WERI-Rb-1 (cell line): ENCODE measurements at places on chromosomes 2 and 18.

GRCh38 chr2:145018502-145018901, 498.6 kb upstream of the ZEB2 start:
- no peak for DNase-seq

DNA sequence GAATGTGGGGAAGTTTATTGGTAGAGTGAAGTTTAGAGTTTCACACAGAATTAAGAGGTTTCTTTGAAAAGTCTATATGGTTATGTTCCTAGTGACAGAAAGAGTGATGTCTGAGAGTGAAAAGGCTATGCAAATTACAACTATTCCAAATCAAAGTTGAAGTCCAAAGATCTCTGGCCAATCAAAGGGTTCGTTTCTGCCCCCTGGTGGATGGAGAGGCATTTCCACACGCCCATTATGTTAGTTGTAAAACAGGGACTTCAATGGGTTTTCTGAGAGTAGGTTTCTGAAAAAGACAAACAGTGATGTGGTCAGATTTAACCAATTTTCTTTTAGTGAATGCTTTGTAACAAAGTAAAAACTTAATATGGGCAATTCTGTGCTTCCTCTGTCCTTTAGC, 441.5 kb upstream of the POU3F3 start:
- no peak for DNase-seq

GRCh38 chr2:19739256-19739655, 162.5 kb downstream of the TTC32 start:
- DNase-seq: no peak

DNA sequence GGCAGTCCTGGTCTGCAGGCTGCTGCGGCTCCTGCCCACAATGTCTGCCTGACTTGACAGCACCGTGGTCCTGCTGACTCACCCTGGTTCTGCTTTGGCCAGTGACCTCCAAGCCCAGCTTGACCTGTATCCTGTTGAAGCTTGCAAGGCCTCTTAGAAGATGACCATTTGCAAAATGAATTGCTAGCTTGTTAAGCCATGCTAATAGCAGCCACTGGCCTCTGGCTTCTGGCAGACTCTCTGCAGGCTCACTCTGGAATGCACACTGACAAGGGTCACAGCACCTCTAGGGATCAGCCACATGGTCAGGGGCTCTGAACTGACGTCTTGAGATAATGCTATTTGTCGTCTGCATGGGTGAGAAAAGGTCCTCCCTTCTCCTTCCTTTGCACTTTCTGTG, 25.9 kb downstream of the CNGA3 start:
- no peak for DNase-seq

DNA sequence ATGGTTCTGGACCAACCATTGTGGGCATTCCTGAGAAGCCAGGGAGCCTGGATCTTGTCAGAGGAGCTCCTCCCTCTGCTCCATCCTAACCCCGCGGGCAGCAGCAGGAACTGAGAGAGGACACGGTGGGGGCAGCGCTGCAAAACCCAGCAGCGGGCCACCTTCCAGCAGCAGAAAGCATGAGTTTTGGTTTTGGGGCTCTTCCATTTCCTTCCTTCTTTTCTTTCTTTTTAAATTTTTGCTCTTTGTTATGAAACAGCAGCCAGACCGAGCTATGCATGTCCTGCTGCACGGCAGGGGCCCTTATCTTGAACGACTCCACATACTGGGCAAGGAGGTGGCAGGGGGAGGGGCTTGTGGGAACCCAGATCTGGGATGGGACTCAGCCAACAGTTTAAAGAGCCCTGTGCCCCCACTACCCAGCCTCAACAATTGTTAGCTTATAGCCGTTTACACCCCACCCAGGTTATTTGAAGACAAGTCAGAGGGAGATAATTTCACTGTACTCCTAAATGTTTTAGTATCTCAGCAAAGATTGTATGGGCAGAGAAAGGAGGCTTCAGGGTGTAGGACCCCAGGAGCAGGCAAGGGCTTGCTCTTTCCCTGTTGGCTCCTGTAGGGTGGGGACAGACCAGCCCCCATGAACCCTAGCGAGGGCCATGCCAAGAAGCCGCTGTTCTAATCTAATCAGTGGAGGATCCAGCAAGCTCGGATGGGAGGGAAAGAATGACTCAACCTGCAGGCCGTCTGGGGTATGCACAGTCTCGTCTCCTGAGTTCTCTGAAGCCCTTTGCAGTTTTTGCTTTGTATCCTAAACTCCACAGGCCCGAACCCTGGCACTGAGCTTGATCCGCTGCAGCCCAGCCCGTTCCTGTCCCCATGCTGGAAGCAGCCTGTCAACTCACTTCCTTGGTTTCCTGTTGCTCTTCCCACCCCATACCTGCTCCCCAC, 75.3 kb downstream of the LRRFIP1 start:
- DNase-seq: no peak

DNA sequence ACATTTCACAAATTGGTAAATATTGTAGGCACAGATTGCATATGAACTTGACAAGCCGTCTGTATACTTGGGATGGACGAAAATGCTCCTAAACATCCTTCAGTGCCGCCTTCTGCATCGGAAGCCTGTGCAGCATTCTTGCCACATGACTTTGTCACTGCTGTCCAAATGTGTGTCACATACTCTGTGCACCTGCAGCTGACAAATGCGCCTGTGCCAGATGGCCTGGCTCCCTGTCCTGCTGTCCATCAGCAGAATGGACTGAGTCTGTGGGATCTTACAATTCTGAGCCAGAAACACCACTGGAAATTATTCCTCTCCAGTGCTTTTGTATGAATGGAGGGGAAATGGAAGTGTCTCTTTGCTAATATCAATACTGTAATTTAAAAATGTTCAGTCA, 89.9 kb downstream of the DCDC2C start:
- no peak for DNase-seq

- DNase-seq: no peak
These were observed 249.9 kb upstream of the SP5 start for GRCh38 chr2:170465241-170465640.

- no peak for DNase-seq
These were observed 447.5 kb upstream of the SLC14A2 start for GRCh38 chr18:45167631-45168280.

DNA sequence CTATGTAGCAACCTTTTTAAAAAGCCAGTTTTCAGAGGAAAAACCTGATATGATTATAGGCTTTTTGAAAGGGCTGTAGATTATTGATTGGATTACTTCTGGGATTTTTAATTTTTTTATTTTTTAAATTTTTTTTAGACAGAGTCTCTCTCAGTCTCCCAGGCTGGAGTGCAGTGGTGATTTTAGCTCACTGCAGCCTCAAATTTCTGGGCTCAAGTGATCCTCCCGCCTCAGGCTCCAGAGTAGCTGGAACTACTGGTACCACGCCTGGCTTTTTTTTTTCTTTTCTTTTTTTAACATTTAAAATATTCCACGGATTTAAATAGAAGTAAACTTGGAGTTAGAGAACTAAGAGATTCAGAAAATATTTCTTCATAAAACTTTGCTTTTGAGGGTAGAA, 1.2 kb downstream of the MRPL19 start:
- DNase-seq: no peak

DNA sequence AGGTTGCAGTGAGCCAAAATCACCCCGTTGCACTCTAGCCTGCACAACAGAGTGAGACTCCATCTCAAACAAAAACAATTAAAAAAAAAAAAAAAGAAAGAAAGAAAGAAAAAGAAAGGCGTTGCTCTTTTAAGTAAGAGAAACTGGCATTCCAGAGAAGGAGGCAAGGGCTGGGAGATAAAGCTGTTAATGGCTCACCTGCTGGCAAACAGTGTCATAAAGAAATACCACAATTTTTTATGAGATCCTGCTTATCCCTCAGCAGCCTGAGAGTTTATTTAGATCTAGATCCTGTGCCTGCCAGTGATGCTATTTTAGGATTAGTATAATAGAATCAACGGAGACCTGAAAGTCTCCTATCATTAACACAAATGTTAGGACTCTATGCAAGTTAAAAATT, 16.3 kb downstream of the SLC19A3 start:
- DNase-seq: no peak

DNA sequence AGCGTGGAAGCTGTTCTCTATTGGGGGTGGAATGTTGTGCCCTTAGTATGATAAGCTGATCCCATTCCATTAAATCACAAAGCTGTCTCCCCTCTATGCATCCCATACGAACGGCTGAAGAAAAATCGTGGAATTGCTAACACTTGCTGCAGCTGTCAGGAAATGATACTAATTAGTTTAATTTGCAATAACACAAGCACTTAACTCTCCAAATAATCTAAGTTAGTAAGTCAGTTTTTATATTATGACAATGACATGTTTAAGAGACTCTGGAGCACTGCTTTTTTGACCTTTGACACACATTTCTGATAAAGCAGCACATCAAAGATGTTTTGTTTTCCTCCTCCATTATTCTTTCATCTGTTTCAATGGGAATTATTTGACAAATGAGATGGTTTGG, 123.7 kb upstream of the SATB2 start:
- no peak for DNase-seq

DNA sequence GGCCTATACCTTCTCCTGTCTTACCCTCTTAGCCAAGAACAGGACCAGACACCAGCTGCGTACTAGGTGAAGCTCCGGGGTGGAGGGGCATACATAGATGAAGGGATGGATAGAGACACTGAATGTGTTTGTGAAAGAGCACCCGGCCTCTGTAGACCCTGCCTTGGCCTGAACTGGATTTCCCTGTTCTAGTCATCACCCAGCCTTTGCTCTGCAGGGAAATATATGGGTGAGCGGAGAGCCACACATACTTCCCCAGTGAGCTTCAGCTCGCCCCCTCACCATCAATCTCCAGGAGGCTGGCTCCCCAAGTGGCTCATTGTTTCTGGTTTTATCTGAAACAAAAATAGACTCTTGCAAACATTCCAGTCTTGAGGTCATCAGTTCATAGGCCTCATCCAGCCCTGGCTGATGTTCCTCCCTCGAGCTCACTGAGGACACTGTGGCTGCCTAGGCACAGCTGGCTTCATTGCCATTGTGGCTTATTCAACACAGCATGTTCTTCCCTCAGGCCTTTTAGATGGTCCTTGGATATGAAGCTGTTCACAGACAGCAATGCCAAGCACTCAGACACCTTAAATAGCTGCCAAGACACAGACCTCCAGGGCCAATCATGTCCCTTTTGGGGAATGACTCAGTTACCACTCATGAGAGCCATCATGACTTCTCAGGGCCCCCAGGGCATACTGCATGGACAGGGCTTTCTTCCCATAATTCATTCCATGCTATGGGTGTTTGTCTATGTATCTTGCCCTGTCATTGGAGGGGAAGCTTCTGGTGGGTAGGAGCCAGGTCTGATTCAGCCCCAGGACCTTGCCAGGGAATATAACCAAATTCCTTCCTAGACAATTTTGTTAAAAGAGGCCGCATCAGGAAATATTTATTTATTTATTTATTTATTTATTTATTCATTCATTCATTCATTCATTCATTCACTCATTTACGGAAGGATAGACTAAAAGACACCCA, 82.4 kb downstream of the TTC32 start:
- DNase-seq: no peak

DNA sequence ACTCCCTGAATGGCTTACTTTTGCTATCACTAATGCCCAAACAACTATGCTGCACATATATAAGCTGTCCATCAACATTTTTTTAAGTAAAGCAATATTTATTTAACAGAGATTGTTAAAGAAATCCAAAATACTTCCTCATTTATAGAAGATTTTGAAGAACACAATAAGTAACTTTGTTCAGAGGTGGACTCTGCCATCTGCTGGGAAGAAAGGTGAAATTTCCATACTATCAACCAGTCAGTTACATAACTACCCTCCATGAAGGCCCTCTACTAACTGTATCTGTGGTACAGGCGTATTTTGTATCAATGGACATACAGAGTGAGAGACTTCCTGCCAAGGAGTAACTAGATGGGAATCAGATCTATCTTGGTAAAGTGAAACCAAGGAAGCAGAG, 106.0 kb downstream of the DTNB start:
- DNase-seq: no peak

DNA sequence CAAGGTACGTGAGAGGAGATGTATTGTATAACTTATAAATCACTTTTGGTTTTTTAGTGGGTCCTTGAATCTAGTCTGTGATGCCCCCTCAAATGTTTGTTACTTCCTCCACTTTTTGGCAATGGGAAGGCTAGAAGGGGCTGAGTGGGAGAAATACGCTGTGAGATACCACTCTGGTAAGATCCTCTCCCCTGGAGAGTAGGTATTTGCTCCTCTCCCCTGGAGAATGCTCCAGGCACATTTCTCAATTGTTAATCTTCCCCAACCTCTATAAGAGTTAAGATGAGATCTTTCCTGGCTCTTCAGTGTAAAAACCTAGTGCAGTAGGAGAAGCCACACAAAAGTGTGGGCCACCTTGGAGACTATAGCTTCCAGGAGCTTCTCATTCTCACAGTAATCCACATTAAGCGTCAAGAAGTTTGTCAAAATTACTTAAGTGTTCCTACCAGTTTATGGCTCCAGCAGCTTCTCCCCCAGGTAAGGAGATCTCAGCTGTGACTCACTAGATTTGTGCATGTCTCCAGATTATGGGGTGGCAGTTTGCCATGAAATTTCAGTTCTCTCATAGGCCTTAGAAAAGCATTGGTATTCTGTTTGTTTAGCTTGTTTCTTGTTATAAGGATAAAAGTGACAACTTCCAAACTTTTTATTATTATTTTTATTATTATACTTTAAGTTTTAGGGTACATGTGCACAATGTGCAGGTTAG, 182.6 kb downstream of the FSIP2 start:
- DNase-seq: no peak

- no peak for DNase-seq
These were observed 57.9 kb downstream of the FAM171B start for GRCh38 chr2:186751790-186752189.

GRCh38 chr2:53498210-53498609, 269.4 kb upstream of the CHAC2 start:
- DNase-seq: no peak

- DNase-seq: no peak
These were observed 27.7 kb downstream of the EIF2AK3 start for GRCh38 chr2:88599527-88599926.

GRCh38 chr2:232492236-232492848, 4.7 kb upstream of the ECEL1 start:
- no peak for DNase-seq

DNA sequence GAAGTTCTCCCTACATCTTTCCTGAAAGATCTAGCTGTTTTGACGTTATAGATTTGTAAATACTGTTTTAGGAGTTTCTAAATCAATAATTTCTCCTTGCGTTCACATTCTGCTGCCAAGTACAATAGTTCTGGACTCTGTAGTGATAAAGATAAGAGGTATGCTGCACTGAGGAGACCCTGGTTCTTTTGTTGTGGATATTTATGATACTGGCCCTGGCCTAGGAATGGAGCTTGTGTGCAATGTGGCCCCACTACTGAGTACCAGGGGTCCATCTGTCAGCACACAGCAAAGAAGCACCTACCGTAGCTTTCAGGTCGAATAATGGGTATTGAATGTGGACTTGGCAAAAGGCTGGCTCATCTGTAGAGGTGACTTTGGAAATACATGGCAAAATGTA, 85.0 kb downstream of the MAP3K20 start:
- no peak for DNase-seq
